Fibroblast of lung (primary cell): ENCODE measurements at places on chromosomes 7 and 10. TPM values are rescaled to one million over a fixed set of nuclear protein-coding genes. Genes with fewer than 3 reads are reported as not detected.

Gene UPK3B
- under 0.01 and 0.50 TPM in 2 replicates for total RNA-seq

Gene TMEM209
- total RNA-seq: 9.5 and 9.7 TPM in 2 replicates

Gene CYP2C19
- total RNA-seq: not detected in 2 replicates

Gene TDRD1
- total RNA-seq: 0.26 TPM in 1 of 2 replicates, not detected in the other

Gene SUPV3L1
- total RNA-seq: 49.5 and 69.6 TPM in 2 replicates

Gene CALHM1
- not detected in 2 replicates for total RNA-seq

Gene ZNF425
- 4.6 and 5.4 TPM in 2 replicates for total RNA-seq

Gene CCL24
- total RNA-seq: not detected in 2 replicates

Gene AKR1C1
- total RNA-seq: 72.2 and 154 TPM in 2 replicates

Gene UCMA
- not detected in 2 replicates for total RNA-seq

Gene NYAP1
- total RNA-seq: 0.26 and 0.33 TPM in 2 replicates

Gene CPA2
- under 0.01 TPM in 1 of 2 replicates, not detected in the other for total RNA-seq

Gene WDR86
- 0.33 and 1.0 TPM in 2 replicates for total RNA-seq

Gene PRLHR
- total RNA-seq: not detected in 2 replicates

Gene MSMB
- not detected in 2 replicates for total RNA-seq

Gene VWDE
- under 0.01 and 0.17 TPM in 2 replicates for total RNA-seq

Gene SPDYE9
- not detected in 2 replicates for total RNA-seq

Gene PAX2
- total RNA-seq: under 0.01 TPM in 1 of 2 replicates, not detected in the other

Gene ZNF438
- 3.9 and 6.6 TPM in 2 replicates for total RNA-seq
